ENCODE measurements at places on chromosomes 2 and 18.
A peak's percentile ranks its signal among the peaks of the same experiment; 100 is the strongest.

GRCh38 chr2:153770359-153770991, 101.2 kb upstream of the GALNT13 start:
- no peak for DNase-seq

GRCh38 chr2:118773826-118774225, 73.6 kb downstream of the EN1 start:
- DNase-seq, result no peak

DNA sequence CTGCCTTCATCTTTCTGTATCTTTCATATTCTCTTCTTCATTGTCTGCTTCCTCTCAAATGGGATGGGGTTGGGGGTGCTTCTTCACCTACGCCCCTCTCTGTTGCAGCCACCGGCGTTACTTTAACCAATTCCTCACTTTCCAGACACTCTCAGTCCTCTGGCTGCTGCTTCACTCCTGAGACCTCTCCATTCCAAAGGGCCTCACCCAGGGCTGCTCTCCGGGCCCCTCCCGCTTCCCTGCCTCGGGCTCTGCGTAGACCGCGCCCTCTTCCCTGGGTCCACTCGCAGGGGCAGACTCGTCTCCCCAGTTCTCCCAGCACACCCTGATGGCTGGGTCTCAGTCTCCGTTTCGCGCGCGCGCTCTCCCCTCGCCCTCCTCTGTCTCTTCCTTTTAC, 926 bp downstream of the SERPINB8 start:
- DNase-seq, result no peak

- no peak for DNase-seq
Observed at GRCh38 chr2:109373791-109374547, 239.8 kb downstream of the SEPTIN10 start.

GRCh38 chr2:23149777-23150176, 235.2 kb upstream of the KLHL29 start:
- DNase-seq, result no peak

DNA sequence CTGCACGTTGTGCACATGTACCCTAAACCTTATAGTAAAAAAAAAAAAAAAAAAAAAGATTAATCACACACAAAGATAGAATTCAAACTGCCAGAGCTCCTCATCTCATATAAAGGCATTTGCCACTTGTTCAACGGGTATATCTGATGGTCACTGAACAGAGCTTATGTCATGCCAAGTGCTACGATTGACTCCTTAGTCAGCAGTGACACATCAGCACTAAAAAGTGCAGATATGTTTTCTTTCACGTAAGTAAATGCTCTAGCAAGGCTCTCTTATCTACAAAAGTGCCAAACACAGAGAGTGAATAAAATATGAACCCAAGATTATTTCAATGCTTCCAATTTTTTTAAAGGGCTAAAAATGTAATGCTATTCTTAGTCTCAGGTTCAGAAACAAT, 1.1 kb downstream of the LMAN1 start:
- no peak for DNase-seq

DNA sequence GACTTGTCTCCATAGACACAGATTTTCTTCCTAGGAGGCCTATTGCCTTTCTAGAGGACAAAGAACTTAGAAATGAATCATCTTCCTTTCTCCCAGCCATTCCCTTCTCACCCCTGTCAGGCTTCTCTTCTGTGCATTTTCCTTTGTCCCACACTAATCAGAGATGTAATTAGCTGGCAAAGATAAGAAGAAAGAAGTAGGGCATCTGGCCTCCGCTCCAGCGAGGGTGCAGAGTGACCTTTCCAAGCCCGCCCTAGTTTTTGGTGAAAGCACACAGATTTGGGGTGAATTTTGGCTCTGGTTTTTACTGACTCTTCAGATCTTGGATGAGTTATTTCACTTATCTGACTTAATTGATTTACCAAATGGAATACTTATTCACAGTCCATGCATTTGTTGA, 626.5 kb downstream of the ZEB2 start:
- DNase-seq, result no peak

GRCh38 chr2:99818842-99819241, 323.5 kb downstream of the AFF3 start:
- DNase-seq, result no peak

DNA sequence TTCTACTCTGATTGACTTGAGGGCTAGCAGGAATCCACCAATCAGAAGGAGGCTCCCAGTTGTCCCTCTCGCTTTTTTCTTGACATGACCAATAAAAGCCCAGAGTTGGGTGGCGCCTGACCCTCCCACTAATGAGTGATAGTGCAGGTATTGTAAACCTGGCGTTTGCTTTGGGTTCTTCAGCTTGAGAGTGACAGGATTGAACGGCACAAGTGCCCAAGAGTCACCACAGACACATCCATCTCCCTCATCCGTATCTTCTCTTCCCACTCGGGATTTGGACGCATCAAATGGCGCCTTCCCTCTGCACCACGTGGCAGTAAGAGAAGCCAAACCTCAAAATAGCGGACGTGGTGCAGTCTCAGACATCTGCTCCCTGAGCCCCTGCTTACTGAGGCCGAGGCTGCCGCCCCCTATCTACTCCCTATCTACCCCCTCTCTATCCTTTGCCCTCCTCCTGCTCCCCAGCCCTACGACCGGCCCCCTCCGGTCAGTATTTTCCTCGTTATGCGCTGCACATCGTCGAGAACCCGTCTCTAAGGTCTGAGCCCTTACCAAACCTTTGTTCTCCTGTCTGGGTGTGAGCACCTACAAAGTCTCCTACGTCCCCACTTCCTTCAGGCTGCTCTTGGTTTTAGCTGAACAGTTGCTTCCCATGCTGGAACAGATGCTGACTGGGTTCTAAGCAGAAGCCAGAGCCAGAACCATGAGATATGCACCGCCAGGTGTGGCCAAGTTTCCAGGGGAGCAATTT, 881 bp upstream of the FAM161A start:
- DNase-seq, result peak; percentile 92

Data from stimulated activated naive CD4-positive, alpha-beta T cell treated with Interleukin-2 at 50 U/mL for 16 hours (primary cell).